ENCODE measurements at places on chromosomes 4 and X.
A peak's percentile ranks its signal among the peaks of the same experiment; 100 is the strongest.

- no peak for DNase-seq
Measured at GRCh38 chr4:168864821-168865541, 145.1 kb downstream of the CBR4 start.

DNA sequence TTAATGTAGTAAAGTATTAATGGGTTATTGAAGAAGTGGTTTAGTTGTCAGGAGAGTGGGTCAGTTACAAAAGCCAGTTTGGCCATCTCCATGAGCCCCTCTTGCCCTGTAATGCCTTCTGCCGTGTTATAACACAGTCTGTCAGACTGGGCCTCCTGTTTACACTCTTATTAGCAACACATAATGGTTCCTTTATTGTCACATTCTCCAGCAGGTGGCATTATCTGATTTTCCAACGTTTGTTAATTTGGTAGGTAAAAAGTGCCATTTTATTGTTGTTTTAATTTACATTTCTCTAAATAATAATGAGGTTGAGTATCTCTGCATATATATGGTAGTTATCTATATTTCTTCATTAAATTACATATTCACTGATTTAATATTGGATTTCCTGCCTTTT lies 560.8 kb downstream of the FGF13 start:
- no peak for DNase-seq

DNA sequence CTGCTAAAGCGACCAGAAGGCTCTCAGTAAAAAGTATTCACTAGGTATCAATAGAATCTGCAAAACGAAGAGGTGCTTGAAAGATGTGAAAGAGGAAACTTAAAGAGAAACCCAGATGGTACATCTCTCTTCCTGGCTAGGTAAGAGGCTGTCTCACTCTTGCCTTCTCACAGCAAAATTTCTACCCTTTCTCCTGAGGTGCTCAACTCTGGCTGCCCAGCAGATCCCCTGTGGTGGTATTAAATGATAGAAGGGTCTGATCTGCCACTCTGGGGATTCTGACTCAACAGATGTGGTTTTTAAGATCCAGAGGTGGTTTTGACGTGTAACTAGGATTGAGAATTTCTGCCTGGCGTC lies 14.9 kb upstream of the TSPAN5 start:
- DNase-seq = no peak

DNA sequence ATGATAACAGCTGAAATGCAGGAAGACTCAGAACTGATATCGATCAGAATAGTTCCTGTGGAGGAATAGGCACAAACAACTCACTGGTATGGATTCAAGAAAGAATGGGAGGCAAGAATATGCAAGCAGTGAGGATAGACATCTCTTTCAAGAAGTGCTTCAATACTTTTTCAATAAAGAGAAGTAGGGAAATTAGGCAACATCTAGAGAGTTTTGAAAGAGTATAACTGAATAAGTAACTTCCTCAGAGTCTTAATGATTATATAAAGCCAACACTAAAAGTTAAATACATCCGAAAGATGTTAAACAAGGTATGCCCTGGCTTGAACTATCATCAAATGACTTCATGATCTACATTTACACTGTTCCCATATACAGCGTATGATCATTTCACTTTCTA lies 1443.0 kb downstream of the PCDH7 start:
- no peak for DNase-seq

DNA sequence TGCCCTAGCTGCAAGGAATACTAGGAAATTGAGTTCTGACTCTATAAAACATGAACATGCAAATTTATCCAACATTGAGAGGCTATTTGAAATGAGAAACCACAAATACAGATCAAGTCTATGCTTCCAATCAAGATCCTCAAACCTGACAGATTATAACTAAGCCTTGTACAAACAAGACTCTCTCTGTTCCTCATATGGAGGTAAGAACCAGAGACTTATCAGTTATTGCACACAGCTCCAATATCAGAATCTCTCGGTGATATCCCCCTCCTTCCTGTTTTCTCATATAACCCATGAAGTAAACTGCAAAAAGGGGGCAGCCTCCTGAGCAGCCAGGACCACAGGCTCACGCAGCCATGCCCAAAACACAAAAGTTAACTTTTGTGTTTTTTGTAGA lies 36.5 kb downstream of the FBXW7 start:
- DNase-seq = no peak

- DNase-seq = peak; percentile 35
Measured at GRCh38 chr4:73311428-73311827, 52.8 kb upstream of the ANKRD17 start.

- no peak for DNase-seq
Measured at GRCh38 chr4:113700602-113701150, 60.9 kb downstream of the CAMK2D start.

GRCh38 chr4:138092060-138092459 lies 150.1 kb downstream of the SLC7A11 start:
- DNase-seq = no peak

- no peak for DNase-seq
Measured at GRCh38 chr4:128225148-128225547, 62.5 kb downstream of the PGRMC2 start.

DNA sequence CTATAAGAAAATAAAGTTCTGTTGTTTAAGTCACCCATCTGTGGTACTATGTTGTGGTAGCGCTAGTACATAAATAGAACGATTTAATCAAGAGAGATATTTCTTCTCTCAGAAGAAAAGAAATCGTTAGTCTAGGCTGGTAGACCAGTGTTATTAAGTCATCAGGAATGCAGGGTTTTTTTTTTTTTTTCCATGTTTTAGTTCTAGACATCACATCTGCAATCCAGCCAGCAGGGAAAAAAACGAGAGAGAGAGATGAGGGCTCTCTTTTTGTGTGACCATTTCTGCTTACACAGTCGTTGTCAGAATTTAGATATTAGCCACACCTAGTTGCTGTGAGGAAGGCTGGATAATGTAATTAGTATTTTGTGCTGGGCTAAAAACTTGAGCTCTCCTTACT lies 417.4 kb downstream of the TMA16 start:
- no peak for DNase-seq

DNA sequence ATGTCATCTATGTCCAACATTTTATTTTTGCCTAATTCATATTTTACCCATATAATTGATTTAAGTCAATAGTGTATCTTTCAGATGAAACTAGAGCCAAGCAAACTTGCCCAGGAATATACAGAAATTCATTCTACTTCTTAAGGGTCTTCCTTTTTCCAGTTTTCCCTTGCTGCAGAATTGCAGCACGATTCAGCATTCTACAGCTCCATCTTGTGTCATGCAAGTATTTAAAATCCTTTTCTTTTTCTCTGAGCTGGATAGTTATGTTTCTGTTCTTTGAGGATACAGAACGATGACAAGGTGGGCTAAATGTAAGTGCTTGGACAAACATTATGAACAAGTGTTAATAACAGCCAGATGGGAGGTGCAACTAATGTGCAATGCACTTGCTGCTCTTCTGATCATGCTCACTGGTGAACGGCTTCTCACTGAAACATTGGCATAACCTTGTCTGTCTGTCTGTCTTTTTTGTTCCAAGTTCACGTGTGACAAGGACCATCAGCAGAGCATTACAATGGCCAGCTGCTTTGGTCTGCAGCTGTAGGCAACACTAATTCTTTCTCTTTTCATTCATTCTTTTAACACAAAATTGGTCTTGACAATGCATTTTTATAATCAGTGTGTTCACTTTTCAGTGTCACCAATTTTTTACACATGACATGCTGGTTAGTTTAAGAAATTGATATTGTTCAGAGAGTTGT lies 1821.7 kb downstream of the ARAP2 start:
- no peak for DNase-seq

- DNase-seq = no peak
Measured at GRCh38 chr4:188218392-188218791, 79.2 kb downstream of the TRIML1 start.

GRCh38 chr4:3257556-3258482 lies 8.9 kb downstream of the MSANTD1 start:
- no peak for DNase-seq

DNA sequence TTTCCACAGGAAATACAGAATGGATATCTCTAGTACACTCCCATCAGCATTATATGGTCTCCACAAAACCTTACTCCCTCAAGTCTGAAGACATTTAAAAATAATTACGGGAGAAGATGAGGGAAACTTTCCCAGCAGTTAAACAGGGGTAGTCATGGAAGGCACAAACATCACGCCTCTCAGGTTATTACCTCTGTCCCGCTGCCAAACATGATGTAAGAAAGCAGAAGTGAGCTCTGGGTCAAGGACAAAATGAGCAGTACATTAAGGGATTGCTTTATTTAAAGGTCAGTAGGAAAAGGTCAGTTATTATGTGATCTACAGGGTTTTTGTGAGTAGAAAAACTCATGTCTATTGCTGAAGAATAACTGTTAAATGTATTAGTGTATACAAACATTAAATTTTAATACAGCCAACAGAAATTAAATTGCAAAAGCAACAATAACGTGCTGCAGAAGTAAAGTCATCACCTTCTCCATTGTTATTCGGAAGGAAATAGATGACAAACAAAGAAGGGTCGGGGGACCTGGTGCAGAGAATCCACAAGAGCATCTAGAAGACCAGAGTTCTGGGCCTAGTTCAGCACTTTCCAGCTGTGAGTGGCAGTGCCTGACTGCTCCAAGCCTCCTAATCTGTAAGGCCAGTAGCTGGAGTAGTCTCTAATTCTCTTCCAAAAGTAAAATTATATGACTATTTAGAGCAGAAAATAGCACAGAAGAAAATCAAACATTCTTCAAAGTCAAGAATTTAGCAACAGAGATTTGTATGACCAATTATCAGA lies 171.2 kb downstream of the PPP3CA start:
- no peak for DNase-seq

- DNase-seq = no peak
Measured at GRCh38 chr4:161132715-161133425, 1030.9 kb downstream of the FSTL5 start.

- DNase-seq = no peak
Measured at GRCh38 chrX:155949098-155949497, 48.4 kb upstream of the IL9R start.

GRCh38 chrX:27679281-27679680 lies 89.1 kb downstream of the DCAF8L2 start:
- DNase-seq = no peak

DNA sequence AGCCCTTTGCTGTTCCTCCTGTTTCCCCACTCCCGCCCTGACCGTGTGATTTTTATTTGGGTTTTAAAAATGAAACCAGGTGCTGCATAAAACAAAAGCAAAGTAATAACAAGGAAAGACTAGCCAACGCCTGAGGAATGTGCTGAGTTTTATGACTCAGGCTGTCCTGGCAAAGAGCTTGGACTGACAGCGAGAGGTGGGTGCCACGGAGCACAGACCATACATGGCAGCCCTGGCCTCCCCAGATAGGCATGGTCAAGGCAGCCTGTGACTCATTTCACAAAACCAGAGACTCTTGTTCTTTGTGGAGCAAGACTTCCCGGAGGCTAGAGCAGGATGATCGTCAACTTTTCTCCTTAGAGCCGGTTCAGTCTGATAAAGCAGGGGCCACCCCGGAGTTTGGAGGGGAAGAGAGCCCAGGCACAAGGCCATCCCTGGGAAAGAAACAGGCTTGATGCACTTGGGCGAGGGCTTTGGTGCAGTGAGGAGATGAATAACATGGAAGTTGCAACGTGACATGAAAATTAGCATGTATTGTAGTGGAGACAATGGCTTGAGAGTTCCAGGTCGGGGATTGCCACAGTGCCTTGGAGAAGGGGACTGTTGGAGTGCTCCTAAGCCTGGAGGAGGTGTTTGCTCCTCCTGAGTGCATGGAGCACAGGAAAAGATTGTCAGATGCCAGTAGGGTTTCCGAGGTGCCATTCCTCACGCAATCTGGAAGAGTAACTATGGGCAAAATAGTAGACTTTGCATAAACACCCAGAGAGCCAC lies 54.8 kb downstream of the C4orf51 start:
- DNase-seq = no peak

GRCh38 chrX:110211340-110211739 lies 106.5 kb downstream of the AMMECR1 start:
- DNase-seq = no peak

DNA sequence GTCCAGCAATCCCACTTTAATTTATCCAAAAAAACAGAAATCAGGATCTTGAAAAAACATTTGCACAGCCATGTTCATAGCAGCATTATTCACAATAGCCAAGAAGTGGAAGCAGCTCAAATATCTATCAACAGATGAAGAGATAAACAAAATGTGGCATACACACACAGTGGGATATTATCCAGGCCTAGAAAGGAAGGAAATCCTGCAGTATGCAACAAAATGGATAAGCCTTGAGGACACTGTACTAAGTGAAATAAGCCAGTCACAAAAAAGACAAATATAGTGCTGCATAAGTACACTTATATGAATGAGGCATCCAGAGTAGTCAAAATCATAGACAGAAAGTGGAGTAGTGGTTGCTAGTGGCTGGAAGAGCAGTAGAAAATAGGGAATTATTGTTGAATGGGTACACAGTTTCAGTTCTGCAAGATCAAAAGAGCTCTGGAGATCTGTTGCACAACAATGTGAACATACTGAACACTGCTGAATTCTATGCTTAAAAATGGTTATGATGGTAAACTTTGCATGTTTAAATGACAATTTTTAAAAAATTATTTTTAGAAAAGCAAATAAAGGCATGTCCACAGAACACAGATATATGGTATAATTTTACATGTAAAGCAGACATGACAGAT lies 25.6 kb downstream of the CHM start:
- DNase-seq = no peak

DNA sequence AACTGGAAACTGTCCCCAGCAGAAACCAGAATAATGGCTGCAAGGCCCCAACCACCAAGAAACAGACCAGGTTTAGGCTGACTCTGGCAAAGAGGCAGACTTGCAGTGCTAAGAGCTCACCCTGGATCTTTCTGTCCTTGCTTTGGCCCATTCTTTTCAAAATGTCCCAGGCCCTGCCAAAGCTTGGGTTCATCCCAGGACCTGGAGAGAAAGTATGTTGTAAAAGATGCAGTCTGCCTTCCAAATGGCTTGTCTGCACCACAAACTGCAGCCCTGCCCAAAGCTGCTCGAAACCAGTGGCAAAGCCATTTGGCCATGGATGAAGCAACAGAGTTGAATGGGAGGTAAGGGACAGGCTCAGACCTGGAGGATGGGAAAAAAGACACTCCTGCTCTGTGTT lies 38.0 kb upstream of the LNX1 start:
- no peak for DNase-seq

- DNase-seq = no peak
Measured at GRCh38 chr4:139749338-139749737, 83.7 kb downstream of the MGST2 start.

- DNase-seq = no peak
Measured at GRCh38 chr4:153036931-153037482, 100.9 kb downstream of the FHDC1 start.
